Activated naive CD4-positive, alpha-beta T cell treated with Interleukin-2 at 50 U/mL for 16 hours (primary cell): ENCODE measurements at places on chromosomes 3 and 15.

DNA sequence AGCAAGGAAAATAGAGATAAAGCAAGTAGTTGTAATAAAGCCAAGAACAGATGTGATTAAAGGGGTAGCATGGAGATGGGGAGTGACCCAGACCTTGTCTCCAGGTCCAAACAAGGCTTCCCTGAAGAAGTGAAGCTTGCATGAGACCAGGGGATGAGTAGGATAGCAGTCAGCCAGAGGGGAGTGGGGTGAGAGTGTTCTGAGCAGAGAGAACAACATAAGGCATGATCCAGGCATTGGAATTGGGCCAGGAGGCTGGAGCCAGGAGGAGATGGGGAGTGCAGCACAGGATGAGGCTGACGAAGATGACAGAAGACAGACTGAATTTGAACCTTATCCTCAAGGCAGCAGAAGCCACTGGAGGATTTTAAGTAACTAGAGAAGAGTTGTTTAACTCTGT, 7.2 kb downstream of the TMOD2 start:
- no peak for DNase-seq

DNA sequence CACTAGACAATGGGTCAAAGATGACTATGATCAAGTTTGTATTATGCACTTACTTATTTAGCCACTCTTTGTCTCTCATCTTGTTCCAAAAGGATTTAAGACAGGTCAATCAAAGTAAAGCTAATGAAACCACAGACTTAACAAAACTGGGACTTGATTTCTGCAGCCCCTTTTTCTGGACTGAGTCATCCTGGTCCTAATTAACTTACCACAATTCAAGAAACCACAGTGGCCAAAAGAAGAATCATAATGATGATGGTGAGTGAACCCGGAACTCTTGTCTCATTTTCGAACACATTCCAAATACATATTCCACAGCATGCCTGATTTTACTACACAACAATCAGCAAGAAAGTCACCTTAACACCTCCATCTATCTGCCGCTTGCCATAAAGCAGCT, 1333.0 kb downstream of the ROBO1 start:
- no peak for DNase-seq

GRCh38 chr3:28651159-28651558, 302.5 kb upstream of the AZI2 start:
- no peak for DNase-seq

DNA sequence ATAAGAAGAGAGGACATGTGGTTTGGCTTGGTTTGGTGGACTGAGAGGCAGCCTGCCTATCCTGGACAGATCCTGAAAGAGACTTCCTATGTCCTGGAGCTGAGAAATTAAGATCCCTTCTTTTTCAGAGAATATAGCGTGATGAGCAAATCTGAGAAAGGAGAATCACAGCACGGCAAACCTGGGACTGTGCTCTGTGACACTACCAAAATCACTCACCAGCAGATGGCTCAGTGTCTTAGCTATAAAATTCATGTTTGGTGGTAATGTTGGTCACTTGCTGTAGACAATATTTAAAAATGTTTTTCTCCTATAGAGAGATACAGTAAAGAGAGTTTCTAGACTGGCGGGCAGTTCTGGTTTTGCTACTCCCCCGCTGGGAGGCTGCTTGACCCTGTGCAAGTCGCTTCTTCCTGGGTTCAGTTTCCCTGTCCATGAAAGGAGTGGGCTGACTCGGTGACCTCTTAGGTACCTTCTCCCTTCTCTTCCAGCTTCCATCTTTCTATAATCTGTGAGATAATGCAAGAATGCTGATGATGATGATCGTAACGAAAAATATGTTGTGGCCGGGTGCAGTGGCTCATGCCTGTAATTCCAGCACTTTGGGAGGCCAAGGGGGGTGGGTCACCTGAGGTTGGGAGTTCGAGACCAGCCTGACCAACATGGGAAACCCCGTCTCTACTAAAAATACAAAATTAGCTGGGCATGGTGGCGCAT, 7.6 kb upstream of the HES1 start:
- DNase-seq = no peak

- no peak for DNase-seq
Measured at GRCh38 chr15:47188758-47189507, 528.4 kb upstream of the SEMA6D start.

DNA sequence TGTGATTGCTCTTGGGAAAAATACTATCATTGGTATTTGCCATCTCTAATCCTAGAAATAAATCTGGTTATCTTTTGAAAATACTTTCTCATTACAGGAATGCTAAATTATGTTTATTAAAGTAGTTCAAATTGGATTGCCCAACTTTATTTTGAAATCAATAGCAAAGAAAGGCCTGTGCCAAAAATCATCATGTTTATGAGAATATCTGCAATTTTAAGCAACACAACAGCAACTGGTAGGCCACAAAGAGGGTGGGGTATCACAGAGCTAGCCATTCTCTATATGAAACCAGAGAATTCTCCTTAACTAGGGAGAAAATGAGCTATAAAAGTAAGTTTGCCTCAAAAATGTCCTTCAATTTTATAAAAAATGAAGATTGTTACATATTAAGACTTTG, 11.9 kb upstream of the TM4SF19 start:
- no peak for DNase-seq

DNA sequence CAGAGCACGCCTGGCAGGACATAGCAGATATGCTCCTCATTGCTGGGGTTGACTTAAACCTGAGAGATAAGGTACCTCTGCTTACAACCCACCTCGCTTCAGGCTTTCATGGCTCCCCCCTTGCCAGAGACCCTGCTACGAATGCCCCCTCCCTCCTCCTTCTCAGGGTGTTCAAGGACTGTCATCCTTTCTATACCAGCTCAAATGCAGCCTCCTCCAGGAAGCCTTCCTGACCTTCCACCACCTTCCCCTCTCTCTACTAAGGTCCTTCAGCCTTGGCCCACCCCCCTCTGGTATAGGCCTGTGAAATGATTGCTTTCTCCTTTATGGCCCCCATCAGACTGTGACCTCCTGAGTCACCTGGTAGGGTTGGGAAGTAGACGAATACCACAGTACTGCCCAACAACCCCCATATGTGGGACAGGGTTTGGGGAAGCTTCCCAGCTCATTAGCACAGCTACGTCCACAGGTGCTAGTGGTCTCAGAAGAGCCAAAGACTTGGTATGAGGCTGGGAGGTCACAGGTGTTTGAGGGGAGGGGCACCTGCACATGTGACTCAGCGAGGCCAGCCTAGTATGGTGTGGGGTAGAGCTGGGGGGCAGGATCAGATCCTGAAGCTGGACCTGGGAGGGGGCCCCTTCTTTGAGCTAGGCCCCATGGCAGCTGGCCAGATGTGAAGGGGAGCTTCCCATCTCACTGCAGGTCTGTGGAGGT, 32.0 kb downstream of the ANKDD1A start:
- no peak for DNase-seq

- DNase-seq = no peak
Measured at GRCh38 chr3:57064572-57064971, 4.1 kb downstream of the SPATA12 start.

GRCh38 chr15:33126559-33127290, 67.8 kb downstream of the FMN1 start:
- DNase-seq = peak; percentile 50

- DNase-seq = no peak
Measured at GRCh38 chr3:22555753-22556435, 647.2 kb upstream of the UBE2E2 start.

DNA sequence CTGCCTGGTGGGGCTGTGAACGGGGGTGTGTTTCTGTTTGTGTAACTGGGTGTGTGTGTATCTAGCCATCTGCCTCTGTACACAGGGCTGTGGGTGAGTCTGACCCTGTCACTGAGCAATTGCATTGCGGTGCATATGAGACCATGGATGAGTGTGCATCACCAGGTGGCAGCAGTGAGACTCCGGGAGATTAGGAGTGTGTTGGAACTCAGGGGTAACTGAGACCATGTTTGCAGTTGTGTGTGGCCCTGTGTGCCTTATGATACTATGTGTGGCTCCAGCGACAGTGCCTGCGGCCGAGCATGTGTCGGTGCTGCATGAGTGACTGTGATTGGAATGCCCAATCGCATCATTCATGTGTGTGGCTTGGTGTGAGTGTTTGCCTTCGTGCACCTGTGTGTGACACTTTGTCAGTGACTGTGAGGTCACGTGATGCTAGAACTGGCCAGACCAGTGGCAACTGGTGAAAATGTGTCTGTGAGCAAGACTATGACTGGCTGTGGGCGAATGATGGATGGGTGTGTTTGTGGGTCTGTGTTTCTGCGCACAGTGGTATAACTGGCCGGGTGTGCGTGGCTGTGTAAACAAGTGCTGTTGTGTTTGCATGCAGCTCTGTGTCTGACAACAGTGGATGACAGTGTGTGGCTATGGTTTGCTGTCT, 14.0 kb downstream of the VILL start:
- DNase-seq = peak; percentile 59

DNA sequence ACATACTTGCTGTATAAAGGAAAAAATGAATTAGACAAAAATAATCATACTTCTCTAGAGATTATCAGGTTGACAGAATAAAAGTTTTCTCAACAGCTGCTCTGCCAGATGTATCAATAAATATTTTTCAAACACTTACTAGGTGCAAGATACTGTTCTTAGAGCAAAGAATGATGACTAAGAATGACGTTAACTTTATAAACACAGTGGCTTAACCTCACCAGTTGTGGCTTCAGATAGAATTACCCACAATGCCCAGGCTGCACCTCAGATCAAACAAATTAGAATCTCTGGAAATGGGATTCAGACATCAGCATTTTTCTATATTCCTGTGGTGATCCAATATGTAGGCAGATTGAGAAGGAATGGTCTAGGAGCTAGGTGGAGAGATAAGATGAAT, 422.4 kb upstream of the ATP11B start:
- DNase-seq = no peak

DNA sequence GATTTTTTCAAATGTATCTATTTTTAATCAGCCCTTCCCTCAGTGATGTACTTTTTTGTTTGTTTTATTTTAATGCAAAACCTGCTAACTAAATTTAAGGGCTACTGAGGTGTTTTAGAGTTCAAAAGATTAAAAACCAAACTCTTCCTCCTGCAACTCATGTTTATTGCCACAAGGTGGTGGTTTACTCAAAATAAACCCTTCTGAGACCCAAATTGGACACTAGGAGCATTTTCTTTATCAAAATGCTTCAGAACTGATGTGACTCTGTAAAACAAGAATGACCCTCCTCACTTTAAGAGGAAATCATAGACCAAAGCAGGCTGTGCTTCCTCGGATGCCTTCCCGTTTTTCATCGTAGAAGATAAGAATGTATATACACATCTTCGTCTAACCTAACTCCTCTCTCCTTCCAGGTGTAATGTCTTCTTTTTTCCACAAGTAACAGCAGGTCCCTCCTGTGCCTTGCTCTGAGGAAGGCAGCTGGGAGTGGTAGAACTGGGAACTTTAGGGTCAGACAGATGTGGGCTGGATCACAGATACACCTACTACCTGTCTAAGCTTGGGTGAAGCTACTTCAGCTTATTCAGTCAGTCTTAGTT, 2.9 kb upstream of the NME9 start:
- no peak for DNase-seq

GRCh38 chr3:70358978-70359580, 46.6 kb upstream of the MDFIC2 start:
- DNase-seq = no peak

DNA sequence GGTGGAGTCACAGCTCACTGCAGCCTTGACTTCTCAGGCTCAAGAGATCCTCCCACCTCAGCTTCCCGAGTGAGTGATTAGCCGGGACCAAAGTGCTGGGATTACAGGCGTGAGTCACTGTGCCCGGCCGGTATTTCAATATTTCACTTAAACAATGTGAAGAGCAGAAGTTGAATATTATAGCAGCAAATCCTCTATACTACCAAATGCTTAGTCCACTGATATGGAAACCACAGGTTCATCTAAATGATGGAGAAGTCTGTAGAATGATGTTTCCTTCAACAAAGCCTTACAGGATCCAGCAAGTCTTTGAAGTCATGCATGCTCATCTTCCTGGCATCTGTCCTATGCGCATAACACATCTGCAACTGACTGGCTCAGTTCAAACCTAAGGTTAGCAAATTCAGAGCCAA, 20.3 kb upstream of the UACA start:
- no peak for DNase-seq

GRCh38 chr3:52379610-52380009, 63.5 kb downstream of the DNAH1 start:
- DNase-seq = no peak

DNA sequence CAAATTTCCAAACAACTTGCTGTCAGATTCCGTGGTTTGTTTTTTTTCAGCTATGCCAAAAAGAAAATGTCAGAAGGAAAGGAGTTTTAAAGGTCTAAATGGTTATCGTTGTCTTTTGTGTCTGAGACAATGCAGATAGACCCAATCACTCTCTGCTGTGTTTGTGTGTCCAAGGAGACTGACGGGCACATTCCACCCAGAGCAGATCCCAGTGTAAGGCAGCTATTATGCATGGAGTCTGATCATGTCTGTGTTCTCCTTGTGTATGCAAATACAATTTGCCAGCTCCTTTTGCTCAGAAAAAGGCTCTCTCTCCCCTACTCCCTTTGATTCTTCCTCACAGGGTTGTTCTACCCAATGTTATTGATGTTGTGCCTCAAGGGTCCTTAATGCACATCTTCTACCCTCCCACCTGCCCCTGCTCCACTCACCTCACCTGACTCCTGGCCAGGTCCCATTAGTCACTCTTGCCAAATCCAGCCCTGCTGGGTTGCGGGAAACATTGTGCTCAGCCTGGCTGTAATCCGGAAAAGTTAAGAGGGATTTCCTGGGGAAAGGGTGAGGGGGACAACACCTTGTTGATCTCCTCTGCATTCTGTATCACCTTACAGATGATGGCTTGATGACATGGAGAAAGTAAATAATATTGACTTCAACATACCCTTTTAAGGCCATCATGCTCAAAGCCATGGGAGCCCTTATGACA, 61.0 kb downstream of the OTOL1 start:
- no peak for DNase-seq

DNA sequence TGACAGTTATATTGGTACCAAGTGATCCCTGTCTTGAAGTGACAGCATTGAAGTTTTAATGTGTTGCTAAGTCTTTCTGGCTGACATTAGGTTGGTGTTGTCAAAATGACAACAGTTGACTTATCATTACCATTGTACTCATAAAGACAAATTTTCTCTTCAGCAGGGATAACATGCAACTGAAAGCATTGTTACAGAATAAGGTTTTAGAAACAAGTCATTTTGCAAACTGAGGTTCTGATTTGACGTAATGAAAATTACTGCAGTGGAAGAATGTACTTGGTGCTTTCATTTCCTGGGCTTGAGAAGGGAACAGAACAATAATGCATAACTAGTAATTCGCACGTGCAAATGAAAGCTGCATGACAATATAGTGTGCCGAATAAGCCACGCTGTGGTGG, 75.1 kb downstream of the MOBP start:
- DNase-seq = no peak
